ENCODE measurements at places on chromosomes 4 and X.
A peak's percentile ranks its signal among the peaks of the same experiment; 100 is the strongest.

GRCh38 chr4:153233761-153234371 lies 29.6 kb downstream of the TRIM2 start:
- no peak for DNase-seq

GRCh38 chr4:42235304-42236021 lies 83.0 kb upstream of the BEND4 start:
- no peak for DNase-seq

- DNase-seq, result no peak
These were observed 34.0 kb downstream of the PPP2R3B start for GRCh38 chrX:352582-353314.

GRCh38 chr4:114827651-114828050 lies 229.0 kb downstream of the UGT8 start:
- no peak for DNase-seq

DNA sequence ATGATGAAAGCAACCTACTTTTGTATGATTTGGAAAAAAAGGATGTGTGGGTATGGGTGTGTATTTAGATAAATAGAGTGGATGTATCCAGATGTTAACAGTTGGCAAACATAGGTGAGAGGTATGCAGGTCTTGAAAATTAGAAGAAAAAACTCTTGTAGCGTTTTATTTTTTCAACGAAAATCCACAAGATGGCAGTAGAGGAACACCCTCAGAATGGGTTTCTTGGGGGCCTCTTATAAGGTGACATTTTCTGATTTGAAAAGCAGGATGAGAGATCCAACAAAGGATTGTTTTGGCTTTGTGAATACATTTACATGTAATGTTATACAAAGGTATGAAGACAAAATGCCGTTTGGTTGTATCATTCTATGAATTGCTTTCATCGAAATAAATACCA lies 68.3 kb downstream of the FMR1NB start:
- DNase-seq, result peak; percentile 12

GRCh38 chr4:8722556-8722955 lies 130.0 kb downstream of the CPZ start:
- no peak for DNase-seq

- no peak for DNase-seq
These were observed 54.0 kb upstream of the EGFL6 start for GRCh38 chrX:13515211-13515930.

Measured in NCI-H524 treated with DMSO at 0.1 percent for 48 hours (cell line).